ENCODE measurements at places on chromosomes 2 and 18.
A peak's percentile ranks its signal among the peaks of the same experiment; 100 is the strongest.

DNA sequence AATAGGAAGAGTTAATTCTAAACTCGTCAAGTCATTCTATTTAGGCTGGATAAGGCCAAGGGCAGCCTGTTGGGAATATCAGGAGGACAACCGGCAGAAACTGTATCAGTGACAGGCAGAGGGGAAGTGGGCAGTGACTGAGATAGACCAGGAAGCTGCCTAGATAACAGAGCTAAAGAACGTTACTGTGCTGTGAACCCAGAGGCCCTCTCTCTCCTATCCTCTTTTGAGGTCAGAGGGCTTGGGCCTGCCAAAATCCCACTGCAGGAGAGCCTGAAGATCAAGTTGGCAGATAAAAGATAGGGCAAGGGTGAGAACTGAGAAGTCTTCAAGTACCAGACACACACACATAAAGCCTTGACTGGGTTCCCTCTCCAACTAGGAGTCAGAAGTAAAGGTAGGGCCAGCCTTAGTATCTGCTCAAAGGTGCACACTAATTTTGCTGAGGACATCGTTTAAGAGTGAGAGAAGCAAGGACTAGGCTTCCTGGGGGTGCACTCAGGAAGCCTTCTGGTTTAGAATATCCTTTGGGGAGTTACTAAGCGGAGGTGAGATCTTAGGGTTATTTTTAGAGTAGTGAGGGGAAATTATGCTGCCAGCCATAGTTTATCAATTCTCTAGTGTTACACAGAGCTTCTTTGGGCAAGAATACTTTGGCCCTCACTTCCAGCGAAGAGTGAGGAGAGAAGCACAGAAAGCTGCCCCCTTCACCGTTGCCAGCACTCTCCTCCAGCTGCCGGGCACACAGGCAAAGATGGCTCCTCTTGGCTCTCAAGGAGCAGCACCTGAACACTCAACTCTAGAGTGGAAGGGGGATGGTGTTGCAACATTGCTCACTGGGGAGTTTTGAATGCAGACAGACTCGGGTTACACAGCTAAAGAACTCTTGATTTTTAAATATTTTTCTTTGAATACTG is 9.8 kb downstream of the CAVIN2 start:
- DNase-seq: no peak

GRCh38 chr2:99470957-99471356 is 18.9 kb downstream of the REV1 start:
- DNase-seq: no peak

DNA sequence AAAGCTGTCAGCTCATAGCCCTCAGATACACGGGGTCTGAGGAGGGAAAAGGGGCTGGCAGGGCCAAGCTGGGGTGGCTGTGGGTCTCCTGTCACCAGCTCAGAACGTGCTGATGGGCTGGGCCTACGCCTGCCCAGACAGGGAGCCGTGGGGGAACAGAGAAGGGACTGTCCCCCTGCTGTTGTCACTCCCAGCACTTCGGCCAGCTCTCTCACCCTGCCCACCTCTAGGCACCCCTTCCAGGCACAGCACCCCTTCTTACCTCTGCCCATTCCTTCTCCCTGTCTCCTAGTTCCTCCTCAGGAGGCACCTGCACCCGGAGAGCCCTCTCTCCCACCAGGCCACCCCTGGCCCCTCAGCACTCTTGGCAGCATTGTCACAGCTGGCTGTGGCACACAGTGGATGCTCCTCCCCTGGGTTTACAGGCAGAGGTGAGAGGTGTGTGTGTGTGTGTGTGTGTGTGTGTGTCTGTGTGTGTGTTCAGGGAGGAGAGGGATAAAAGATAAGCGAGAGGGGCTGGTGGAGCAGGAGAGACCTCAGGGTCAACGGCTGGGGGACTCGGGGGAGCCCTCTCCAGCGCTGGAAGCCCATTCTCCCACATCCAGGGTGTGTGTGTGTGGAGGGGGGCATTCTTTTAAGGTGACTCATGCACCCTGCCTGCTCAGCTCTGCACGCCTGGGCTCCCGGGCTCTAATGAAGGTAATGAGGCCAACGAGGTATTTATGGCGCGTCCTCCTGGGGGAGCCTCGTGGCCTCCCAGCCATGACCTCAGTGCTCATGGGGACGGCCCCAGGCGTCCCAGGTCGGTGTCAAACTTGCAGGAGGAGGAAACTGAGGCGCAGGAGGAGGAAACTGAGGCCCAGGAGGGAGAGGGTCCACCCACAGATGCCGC is 66.1 kb upstream of the SMAD7 start:
- DNase-seq: peak; percentile 26

GRCh38 chr2:216696751-216697560 is 1.6 kb upstream of the IGFBP5 start:
- DNase-seq: no peak

GRCh38 chr18:56727399-56727798 is 76.2 kb downstream of the WDR7 start:
- no peak for DNase-seq

GRCh38 chr2:218631837-218632236 is 24.1 kb downstream of the PLCD4 start:
- no peak for DNase-seq

GRCh38 chr18:8424917-8425725 is 184.1 kb upstream of the RAB12 start:
- no peak for DNase-seq

DNA sequence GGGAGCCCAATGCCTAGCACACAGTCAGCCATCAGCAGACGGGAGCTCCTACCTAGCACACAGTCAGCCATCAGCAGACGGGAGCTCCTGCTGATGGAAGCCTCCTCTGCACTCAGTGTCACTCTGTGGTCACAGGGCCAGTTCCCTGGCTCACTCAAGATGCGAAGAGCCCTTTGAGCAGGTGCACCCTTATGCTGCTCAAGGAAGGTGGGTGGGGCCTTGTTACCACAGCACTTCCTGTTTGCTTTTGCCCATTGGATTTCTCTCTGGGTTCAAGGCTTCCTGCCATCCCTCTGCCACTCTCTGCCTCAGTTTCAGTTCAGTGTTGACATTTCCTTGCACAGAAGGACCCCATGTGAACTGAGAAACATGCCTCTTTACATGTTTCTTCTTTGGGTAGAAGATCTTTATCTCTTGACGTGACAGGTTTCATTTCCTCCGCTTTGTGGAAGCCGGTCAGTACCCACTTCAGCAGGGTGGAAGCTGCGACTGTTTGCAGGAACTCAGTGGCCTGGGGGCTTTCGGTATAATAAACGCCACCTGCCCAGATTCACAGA is 11.6 kb downstream of the TRIB2 start:
- no peak for DNase-seq

DNA sequence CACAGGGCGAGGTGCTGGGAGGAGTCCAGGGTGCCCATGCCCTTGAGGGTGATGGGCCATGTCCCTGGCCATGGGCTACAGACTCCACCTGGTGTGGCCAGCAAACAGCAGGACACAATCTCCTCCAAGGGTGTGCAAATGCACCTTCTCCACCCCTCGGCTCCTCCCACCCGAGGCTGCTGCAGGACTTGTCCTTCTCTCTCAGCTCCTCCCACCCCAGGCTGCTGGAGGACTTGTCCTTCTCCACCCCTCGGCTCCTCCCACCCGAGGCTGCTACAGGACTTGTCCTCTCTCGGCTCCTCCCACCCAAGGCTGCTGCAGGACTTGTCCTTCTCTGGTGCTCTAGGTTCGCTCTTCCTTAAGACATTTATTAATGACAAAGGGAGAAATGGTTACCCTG is 57.3 kb upstream of the SNTG2 start:
- DNase-seq: peak; percentile 81

- no peak for DNase-seq
Measured at GRCh38 chr2:231398585-231398984, 3.1 kb downstream of the B3GNT7 start.

DNA sequence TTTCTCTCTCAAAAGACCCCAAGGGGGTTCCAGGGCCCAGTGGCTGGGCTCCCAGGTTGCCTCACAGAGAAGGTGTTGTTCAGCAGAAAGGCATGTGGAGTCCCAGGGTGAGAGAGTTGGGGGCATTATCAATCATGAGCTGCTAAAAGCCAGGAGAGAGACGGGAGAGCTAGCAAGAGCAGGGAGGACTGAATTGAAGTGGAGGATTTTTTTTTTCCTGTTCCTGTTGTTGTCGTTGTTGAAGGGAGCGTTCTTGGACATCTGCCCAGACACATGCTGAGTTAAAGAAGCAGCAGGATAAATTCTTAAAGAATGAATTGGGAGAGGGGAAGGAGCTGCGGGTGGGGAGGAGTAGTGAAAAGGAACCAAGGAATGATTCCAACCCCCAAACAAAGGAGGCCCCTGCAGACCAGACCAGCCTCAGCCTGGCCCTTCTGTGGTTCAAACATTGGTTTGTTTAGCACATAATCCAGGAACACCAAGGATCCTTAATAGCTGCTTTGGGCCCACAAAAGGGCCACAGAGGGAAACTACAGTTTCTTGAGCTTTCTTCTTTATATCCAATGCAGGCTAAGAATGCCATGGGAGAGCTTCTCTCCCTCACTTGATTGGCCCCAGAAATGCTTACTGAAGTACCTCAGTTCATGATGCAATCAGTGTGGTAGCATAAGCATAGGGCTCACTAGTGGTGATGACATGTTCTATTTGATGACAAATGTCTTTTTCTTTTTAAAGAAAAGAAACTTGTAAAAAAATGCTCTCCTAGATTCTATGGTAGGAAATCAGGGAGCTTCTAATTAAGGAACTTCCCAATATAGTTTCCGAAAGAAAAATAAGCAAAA is 146.0 kb downstream of the SETBP1 start:
- peak; percentile 88 for DNase-seq

DNA sequence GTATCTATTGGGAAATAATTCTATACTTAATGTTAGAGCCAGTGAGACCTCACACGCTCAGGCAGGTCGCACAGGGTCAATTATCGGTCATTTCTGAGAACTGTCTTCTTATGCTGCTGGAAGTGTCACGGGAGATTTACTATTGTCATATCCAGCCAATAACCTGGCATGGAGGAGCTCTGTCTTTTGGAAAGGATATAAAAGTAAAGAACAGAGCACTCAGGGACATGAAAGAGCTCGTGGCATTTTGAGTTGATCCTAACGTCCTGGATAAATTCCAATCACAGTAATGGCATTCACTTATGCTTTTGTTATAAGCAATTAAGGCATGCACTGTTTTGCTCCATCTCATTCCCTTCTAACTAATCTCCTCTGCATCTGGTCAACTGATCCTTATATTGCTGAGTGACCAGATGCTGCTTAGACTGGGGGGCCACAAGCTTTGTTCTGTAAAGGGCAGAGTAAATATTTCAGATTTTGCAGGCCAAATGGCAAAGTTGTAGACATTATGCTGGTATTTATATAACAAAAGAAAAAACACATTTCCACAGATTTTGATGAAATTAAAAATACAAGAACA is 453.5 kb upstream of the SMIM21 start:
- no peak for DNase-seq

- DNase-seq: no peak
Measured at GRCh38 chr2:29343830-29344229, 228.6 kb downstream of the CLIP4 start.

DNA sequence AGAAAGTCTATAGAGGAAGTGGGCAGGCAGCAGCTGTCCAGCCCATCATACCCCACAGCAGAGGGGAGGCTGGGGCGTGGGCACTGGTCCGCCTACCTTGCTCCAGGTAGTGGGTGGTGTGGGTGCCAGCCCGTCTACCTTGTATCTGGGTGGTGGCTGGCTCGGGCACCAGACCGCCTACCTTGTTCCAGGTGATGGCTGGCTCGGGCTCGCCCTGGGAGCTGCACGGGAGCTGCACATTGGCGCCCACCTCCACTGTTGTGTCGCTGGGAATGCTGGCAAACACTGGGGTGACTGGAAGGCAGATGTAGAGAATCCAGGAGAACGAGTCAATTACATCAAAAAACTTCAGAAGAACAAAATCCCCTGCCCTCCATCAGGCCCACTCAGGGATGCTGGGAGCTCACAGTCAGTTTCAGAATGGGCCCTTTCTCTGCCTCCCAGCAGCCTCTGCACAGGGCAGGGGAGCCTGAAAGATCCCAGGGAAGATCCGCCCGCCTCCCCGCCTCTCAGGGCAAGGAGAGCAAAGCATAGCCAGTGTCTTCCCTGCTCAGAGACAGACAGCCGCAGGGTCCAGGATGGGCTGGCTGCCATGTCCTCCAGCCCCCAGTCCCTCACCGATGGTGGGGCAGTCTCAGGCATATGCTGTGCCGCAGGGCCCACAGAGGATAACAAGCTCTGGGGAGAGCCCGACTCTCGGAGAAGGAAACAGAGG is 82.3 kb downstream of the PXDN start:
- no peak for DNase-seq

GRCh38 chr18:63890237-63890949 is 2.9 kb downstream of the SERPINB2 start:
- no peak for DNase-seq

GRCh38 chr18:30988440-30988839 is 54.1 kb downstream of the DSC3 start:
- DNase-seq: no peak

GRCh38 chr2:196314780-196315179 is 143.4 kb upstream of the STK17B start:
- DNase-seq: no peak

GRCh38 chr2:62785216-62785615 is 79.7 kb downstream of the EHBP1 start:
- DNase-seq: no peak

DNA sequence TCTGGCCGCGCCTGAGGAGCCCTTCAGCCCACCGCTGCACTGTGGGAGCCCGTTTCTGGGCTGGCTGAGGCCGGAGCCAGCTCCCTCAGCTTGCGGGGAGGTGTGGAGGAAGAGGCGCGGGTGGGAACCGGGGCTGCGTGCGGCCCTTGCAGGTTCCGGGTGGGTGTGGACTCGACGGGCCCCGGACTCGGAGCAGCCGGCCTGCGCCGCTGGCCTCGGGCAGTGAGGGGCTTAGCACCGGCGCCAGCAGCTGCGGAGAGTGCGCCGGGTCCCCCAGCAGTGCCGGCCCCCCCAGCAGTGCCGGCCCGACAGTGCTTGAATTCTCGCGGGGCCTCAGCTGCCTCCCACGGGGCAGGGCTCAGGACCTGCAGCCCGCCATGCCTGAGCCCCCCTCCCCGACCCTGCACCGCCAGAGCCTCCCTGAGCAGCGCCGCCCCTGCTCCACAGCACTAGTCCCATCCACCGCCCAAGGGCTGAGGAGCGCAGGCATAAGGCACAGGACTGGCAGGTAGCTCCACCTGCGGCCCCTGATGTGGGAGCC is 534.2 kb downstream of the ZNF804A start:
- DNase-seq: no peak

DNA sequence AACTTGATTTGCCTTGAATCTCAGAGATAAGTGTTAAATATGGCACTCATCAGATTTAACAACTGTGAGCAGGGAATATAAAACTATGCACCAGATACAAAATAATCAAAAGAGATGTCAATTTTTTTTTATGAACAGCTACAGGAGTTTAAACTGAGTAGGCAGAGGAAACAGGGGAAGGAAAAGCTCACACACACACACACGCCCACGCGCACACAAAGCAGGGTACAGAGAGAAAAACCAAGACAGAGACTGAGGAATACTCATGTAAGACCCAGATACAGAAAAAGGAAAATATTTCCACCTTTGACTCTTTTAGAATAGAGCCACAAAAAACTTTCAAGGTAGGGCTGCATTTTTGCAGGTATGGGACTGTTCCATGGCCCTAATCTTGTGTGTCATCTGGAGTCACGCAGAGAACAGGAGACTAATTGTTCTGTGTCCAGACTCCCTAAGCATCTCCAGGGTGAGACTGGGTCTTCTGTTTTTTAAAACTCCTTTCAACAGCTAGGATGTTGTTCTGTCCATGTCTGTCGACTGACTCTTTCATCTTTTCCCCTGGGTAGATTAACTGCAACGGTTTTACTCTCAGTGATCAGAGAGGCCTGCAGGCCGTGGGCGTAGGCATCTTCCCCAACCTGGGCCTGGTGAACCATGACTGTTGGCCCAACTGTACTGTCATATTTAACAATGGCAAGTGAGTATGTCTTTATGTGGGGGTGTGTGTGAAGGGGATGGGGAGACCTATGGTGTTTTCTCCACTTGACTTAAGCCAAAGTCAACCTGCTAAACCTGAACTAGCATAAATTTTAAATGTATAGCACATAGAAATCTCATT is 23.0 kb downstream of the SMYD1 start:
- DNase-seq: no peak
